Caco-2 (cell line): ENCODE measurements at places on chromosomes 7 and 10.

DNA sequence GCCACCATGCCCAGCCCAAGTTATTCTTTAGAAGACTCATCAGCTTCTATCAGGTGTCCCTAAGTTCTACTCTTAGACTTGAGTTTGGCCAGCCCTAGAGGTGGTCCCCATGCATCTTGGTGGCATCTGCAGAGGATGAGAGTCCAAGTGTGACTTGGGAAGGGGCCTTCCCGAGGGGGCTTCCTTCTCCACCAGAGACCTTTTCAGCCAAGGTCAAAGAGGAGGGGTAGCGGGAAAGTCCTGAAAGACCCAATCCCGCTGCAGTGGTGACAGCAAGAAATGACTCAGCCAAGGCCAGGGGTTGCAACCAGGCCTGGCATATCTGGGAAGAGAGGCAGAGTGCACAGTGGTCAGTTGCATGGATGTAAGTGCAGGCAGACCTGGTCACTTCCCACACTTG is 61.7 kb upstream of the MGMT start:
- no peak for DNase-seq

DNA sequence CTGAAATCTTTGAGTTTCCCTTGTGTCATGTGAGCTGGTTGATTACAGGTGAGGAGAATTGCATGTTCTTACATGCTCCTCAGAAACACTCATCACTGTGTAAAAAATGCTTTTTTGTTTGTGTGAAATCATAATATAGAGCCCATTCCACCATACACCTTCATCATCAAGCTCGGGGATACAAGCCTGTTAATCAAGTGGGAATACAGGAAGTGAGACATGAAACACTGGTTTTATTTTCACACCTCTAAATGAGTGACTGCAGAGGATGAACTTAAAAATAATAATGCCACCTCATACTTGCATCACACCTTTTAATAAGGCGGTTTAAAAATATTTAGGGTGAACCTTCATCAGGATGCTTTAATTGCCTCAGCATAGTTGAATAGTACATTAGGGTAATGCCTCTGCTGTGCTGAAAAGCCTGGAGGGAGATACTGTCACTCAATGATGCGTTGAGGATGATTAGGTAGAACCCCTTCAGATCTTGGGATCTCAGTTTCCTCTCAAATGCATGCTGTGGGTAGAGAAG is 164.6 kb downstream of the AUTS2 start:
- DNase-seq = no peak

DNA sequence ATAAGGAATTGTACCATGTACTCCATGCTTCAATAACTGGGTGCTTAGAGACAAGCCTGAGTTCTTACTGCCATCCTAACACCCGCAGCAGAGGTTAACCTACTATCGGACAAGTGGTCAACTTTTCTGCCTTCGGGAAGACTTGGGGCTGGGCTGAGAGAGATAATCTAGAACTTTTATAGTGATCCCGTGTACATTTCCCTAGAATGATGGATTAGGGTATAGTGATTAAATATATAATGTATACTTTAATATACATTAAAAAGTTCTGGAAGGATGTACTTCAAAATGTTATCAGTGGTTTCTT is 12.2 kb upstream of the HNRNPF start:
- no peak for DNase-seq

DNA sequence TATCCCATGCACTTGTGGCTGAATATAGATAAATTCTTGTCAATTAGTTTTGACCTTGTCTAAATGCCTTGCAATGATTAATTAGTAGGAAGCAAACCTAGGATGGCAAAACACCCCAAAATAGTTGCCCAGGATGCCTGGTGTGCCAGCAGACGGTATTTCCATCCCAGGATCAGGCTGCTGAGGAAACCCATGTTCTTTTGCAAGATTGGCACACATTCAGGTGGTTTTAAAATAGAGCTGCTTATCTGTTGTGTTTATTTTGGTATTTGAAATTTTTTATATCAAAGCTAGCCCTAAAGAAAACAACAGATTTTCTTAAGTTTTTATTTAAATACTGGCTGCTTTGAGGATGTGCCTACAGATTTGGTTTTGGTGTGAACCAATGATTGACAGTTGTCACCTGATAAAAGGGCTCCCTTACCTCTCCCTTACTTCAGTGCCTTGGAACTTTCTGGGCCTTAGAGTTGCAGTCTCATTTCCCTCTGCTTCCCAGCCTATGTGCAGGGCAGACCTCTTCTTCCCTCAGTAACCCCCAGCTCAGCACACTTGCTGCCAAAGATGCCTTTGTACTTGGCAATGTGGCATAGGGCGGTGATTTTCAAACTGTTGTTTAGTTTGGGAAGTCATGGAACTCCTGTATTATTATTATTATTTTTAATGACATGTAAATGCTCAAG is 54.0 kb downstream of the CCNY start:
- no peak for DNase-seq

DNA sequence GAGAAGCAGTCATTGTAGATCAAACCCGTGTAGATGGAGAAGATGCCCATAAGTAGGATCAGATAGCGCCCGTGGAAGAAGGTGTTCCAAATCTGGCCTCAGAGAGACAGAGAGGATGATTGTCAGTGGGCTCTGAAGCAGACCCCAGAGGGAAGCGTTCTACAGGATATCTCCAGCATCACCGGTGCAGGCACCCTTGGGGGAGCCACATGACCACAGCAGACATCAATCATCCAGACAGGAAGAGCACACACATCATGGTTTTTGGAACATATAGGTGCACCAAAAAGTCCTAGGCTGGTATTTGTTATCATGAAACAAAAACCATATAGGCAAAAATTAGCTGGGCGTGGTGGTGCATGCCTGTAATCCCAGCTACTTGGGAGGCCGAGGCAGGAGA is 44.0 kb upstream of the SVOPL start:
- DNase-seq = no peak

- DNase-seq = no peak
Observed at GRCh38 chr7:150407588-150408392, 28.7 kb downstream of the ZNF775 start.

DNA sequence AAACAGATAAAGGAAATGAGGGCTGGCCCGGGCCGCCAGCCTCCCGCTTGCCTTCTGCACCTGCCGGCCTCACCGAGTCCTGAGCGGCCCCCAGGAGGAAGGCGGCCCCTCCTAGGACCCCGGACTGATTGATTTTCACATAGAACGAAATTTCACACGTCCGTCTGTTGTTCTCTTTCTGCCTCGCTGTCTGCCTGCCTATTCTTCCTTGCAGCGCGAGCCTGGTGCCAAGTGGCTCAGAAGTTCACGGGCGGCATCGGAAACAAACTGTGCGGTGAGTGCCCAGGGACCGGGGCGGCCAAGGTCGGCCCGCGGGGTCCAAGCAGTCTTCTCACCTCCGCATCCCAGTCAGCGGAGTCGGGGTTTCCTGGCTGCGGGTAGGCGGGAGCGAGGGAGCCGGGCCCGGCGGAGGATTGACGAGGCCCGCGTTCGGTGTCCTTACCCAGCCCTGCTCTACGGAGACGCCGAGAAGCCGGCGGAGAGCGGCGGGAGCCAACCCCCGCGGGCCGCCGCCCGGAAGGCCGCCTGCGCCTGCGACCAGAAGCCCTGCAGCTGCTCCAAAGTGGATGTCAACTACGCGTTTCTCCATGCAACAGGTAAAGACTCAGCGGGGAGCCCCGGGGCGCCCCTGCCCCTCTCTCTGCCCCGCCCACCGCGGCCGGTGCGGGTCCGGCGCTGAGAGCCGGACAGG is 967 bp downstream of the GAD2 start:
- no peak for DNase-seq

DNA sequence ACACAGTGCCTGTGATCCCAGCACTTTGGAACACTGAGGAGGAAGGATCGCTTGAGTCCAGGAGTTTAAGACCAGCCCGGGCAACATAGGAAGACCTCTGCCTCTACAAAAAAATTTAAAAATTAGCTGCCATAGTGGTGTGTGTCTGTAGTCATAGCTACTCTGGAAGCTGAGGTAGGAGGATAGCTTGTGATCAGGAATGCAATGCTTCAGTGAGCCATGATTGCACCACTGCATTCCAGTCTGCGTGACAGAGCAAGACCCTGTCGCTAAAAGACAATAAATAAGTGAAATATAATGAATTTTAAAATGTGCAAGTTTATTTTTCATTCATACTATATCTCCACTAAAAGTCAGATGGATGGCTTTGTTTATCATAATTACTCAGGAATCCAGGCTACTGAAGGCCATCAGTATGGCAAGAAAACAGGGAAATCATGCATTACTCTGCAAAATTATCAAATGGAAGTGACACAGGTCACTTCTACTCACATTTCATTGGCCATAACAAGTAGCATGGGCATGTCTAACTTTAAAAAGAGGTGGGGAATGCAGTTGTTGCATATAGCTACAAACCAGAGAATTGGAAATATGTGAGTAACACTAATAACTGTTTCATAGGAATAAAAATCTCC is 32.9 kb upstream of the FAM3C start:
- peak; percentile 36 for DNase-seq
